ENCODE measurements at places on chromosomes 6 and 20. TPM values are rescaled to one million over a fixed set of nuclear protein-coding genes. Genes with fewer than 3 reads are reported as not detected.

GRCh38 chr20:58636396-58636982 is 14.6 kb upstream of the STX16 start:
- peaks cover 8% of the 10 kb centered on the region for H3K4me1 ChIP-seq
- no peak overlapping the region for H3K27ac ChIP-seq
- no peaks in the 10 kb centered on the region for H3K36me3 ChIP-seq
- DNase-seq, result no peak
- no peaks in the 10 kb centered on the region for H3K27me3 ChIP-seq

GRCh38 chr6:168031411-168031971 is 34.0 kb downstream of the KIF25 start:
- no peaks in the 10 kb centered on the region for H3K36me3 ChIP-seq
- no peak for DNase-seq
- H3K27ac ChIP-seq, result no peak overlapping the region
- H3K27me3 ChIP-seq, result no peaks in the 10 kb centered on the region
- no peak overlapping the region for H3K4me3 ChIP-seq

GJA1 gene
- 0.45 TPM for total RNA-seq

LY6G5B gene
- total RNA-seq, result 11.1 TPM

BYSL gene
- 43.8 TPM for total RNA-seq
